Neural crest cell (in vitro differentiated cells): ENCODE measurements at places on chromosomes 1 and 21.

DNA sequence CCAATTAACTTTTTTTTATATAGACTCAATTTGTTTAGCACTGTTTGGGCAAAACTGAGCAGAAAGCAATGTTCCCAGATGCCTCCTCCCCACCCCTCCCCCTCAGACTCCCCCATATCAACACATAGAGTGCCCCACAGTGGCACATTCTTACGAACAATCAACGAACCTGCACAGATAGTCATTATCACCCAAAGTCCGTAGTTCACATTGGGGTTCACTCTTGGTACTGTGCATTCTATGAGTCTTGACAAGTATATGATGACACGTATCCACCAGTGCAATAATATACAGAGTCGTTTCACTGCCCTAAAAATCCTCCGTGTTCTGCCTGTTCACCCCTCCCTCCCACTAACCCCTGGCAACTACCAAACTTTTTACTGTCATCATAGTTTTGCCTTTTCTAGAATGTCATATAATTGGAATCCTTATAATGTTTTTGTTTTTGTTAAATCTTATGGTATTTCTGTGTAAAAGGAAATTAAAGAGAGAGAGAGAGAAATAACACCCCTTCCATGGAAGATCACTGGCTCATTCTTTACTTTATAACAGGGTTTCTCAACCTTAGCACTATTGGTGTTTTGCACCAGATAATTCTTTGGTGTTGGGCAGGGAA, 37.2 kb upstream of the HNRNPU start:
- no peak for DNase-seq

DNA sequence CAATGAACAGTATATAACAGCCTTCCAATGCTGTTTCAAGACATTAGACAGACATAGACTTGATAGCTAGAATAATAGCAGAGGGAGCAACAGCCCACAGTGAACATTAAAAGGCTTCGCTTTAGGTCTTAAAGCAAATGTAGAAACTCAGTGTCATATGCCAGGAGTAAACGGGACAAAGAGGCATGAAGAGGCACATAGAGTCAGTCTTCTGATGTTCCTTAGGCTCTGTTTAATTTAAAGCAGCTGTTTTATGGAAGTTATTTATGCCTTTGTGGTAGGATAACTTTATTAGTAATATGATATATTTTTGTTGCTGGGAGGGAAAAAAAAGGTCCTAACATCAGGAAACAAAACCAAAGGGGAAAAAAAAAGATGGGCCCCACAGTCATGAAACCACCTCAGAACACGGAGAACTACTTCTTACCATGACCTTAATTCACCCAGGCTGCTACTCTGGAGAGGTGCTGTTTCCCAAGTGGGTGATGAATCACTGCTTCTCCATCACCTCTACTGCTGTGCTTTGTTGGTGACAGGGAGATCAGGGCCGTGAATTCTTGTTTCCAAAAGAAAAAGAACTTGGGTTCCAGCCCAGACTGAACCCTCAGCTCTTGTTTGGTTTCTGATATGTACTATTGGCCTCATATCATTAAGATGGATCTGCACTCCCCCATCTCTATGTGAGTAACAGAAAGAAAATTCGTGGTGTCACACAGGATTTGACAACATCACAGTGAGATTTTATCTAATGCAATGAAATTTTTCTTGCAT, 616.9 kb downstream of the KIF26B start:
- DNase-seq: no peak

DNA sequence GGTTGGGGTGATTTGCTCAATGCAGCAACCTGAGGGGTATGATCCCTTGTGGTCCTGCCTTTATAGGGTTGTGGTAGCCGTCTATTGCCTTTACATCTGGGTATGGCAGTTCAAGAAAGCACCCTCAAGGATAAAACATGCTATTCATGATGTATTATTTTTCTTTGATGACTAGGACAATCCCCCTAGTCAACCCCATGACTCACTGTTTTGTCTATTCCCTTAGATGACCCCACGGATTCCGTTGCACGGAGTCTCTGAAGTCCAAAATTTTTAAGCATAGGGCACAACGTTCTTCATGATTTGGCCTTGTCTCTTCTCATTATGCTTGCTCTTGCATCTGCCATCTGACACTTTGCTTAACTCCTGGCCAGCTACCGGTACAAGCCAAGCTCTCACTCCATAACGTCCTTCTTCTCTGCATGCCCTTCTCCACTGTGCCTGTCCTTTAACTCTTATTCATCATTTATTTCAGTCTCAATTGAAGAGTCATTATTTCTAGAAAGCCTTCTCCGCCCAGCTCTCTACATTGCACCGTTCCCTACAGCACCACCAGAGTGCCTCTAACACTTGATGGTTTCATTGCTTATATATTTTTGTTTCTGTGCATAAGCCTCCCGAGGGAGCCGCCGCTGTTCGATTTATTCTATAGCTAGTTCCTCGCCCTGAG, 838 bp upstream of the DISP1 start:
- DNase-seq: no peak

DNA sequence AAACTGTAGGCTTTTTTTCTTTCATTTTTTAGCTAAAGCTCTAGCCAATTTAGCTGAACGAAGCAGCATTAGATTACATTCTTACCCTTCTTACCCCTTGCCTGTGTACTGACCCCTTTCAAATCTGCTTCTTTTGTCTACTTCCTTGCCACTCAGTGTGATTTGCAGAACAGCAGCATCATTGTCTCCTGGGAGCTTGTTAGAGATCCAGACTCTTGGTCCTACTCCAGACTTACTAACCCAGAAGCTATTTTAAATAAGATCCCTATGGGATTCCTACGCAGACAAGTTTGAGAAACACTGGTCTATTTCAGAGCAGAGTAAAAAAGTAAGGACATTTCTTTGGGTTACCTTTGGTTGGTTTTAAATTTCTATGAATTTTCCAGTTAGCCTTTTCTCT, 13.8 kb downstream of the LRRC39 start:
- no peak for DNase-seq

- no peak for DNase-seq
Observed at GRCh38 chr21:14567331-14568279, 21.5 kb upstream of the SAMSN1 start.

- peak; percentile 91 for DNase-seq
Observed at GRCh38 chr1:32464716-32465577, at the start of gene ZBTB8B. Gene ZBTB8B (plus strand): TSS chr1:32465072. CDS start chr1:32470625, 5,553 bp downstream.

DNA sequence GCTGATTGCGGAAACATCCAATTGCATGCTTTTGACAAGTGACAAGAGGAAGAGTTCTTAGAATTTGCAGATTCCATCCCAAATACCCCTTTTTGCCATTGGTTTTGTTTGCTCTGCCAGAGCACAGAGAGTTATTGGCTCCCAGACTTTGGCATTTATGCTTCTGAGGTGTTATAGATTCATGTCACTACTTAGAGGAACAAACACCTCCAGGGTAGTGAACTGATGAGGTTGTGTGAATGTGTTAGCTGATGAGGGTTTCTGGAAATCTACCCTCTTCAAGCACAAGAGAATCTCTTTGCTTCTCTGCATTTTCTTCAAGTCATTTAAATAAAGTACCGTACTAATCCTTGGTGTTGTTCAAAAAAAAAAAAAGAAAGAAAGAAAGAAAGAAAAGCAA, 33.9 kb upstream of the BRINP3 start:
- DNase-seq: no peak

DNA sequence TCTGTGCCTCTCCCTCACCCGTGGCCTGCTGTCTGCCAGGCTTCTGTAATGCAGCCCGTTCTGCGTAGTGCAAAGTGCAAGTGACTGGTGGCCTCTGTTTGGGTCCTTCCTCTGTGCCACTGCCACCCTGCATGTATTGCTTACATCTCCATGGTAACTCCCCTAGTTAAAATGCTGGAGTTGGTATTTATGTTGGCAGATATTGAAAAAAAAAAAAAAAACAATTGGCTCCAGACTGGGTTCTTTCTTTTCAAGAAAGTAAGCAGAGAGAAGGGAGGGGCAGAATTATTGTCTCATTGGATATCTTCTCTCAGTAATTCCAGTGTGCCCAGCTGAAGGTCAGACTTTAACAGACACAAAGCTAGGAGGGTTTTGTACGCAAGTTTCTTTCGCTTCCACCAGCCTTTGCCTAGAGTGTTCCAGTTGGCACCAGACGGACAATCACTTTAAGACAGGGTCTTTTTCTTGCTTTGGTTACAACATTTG, 242.3 kb downstream of the PBX1 start:
- no peak for DNase-seq

GRCh38 chr1:234627009-234627950, 17.3 kb upstream of the IRF2BP2 start:
- DNase-seq: no peak

DNA sequence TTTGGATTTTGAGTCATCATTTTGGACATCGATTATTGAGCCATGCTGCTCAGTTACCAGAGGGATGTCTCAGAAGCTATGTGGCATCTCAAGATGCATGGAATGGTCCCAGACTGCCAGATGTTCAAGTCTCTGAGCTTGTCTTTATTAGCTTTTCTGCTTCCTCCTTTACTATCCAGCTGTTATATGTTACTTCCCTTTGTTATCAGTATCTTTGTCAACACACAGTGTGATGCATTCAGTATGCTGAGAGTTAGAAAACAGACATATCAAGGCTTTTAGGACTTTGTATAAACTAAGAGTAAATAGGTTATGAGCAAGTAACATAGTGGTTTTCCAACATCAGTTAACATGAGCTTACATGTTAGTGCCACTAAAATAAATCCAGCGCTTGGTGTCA, 474.5 kb downstream of the DSCAM start:
- DNase-seq: no peak

- no peak for DNase-seq
Observed at GRCh38 chr1:58620259-58620658, 43.2 kb upstream of the TACSTD2 start.

GRCh38 chr1:12301518-12302237, 71.8 kb downstream of the VPS13D start:
- no peak for DNase-seq

GRCh38 chr1:174032671-174033222, 10.6 kb upstream of the RC3H1 start:
- DNase-seq: no peak

DNA sequence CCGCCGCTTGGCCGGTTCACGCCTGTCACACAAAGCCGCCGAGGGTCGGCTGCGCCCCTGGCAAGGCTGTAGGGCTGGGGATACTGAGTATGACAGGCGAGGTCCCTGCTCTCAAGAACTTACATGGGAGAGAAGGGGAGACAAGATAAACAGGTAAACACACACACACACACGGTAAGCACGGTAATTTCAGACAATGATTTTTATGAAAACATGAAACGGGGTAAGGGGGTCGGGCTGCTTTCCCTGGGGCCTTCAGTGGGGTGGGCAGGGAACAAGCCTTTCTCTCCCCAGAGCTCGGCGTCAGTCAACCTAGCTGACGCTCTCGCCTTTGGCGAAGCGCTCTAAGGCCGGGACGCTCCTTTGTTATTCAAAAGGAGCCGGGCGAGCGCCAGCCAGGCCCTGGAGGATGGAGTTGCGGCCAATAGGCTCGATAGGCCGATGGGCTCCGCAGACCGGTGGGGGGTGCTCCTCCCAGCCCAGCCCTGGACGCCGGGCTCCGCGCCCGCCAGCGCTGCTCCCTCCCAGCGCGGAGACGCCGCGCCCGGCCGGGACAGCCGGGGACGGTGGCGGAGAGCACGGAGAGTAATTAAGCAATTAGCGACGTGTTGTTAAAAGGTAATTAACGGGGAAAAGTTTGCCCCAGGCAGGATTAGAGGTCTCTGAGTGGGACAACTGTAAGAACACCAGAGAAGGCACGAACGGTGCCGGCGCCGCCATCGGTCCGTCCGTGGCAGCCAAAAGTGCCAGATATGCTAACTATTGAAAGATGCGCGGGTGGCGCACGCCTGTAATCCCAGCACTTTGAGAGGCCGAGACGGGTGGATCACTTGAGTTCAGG, 950 bp upstream of the INKA2 start:
- peak; percentile 48 for DNase-seq

DNA sequence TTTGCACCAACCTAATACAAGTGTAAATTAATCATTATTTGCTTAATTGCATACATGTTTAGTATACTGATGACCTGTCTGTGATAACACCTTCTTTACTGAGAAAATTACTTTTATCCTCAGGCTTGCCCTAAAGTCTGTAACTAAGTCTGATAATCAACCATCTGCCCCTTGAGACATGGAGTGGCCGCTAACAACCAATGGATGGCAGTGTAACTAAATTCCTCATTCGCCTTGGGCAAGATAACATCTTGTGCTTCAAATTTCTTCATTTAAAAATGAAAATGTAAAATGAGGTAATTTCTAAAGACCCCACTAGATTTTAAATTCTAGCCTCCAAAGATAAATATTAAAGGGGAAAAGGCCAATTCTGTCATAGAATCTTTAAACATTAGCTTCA, 85.1 kb downstream of the ENAH start:
- no peak for DNase-seq

DNA sequence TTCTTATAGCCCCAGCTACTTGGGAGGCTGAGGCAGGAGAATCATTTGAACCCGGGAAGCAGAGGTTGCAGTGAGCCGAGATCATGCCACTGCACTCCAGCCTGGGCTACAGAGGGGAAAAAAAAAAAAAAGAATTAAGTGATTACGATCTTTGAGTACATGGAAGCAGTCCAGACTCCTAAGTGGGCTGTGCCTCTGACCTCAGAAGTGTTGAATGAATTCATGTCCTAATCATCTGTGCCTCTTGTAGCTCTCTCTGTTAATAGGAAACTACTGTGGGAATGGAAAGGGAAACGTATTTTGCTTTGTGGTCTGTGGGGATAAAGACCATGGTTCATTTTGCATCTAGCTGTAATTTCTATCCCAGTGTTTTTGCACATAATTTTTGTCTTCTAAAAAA, 8.4 kb upstream of the IVNS1ABP start:
- no peak for DNase-seq

GRCh38 chr1:153356392-153357075, 1.1 kb upstream of the S100A9 start:
- no peak for DNase-seq

- no peak for DNase-seq
Observed at GRCh38 chr1:182357913-182358312, 33.7 kb downstream of the GLUL start.

GRCh38 chr1:208628022-208628914, 384.1 kb upstream of the PLXNA2 start:
- no peak for DNase-seq

GRCh38 chr1:117664314-117664713, 58.5 kb downstream of the TENT5C start:
- no peak for DNase-seq

DNA sequence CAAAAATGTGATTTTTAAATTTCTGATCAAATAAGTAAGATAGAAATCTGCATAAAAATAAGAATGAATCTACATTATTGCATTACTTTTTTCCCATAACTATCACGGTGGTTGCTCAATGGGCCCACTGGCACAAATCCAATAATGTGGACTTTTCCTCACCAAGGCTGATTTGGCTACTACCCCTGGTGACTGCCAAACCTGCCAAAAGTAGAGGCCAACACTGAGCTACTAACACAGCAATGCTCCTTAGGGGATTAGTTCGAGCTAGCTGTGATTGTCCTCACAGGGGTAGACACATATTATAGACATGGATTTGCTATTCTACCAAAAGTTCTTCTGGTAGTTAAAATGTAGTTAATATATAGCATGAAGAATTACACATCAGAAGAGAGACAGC, 107.7 kb upstream of the ZNHIT6 start:
- no peak for DNase-seq

DNA sequence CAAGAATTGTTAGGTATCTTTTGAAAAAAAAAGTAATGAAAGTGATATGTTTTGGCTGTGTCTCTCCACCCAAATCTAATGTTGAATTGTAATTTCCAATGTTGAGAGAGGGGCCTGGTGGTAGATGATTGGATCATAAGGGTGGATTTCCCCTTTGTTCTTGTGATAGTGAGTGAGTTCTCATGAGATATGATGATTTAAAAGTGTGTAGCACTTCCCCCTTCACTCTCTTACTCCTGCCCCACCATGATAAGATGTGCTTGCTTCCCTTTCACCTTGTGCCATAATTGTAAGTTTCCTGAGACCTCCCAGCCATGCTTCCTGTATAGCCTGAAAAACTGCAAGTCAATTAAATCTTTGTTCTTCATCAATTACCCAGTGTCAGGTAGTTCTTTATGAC, 70.7 kb downstream of the XCL2 start:
- no peak for DNase-seq
